ENCODE measurements at places on chromosomes 3 and 15.
A peak's percentile ranks its signal among the peaks of the same experiment; 100 is the strongest.

GRCh38 chr3:30286811-30287210 is 319.6 kb upstream of the TGFBR2 start:
- DNase-seq: no peak

DNA sequence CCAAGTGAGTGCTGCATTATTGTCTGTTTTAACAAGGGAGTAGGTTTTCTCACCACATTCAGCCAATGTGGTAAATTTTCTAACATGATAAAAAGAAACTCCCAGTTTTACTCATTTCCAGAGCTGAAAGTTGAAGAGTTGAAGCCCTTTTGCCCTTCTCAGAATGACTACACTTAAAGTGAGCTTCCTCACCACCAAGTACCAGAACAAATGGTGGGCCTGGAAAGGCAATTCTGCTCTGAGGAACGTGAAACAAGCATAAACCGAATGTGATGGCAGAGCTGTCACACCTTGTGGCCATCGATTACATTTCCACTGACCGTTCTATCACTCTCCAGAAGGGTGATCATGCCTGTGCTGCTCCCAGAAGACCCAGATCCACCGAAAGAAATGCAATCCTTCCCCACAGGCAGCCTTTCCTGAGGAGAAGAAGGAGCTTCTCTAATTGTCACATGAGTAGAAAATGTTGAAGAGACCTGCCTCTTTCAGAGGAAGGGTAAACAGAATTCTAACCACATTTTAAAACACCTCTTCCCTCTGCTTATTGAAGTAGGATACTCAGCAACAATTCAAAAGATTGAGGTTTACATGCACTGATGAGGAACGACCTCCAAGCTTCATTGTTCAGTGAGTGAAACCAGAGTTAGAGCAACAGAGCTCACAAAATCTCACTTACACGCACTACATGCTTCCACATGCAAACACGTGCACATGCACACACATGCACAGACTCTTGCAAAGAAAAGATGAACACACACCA is 21.4 kb upstream of the CCR9 start:
- DNase-seq: no peak

GRCh38 chr3:183984127-183984740 is 33.5 kb downstream of the ABCC5 start:
- DNase-seq: peak; percentile 54

DNA sequence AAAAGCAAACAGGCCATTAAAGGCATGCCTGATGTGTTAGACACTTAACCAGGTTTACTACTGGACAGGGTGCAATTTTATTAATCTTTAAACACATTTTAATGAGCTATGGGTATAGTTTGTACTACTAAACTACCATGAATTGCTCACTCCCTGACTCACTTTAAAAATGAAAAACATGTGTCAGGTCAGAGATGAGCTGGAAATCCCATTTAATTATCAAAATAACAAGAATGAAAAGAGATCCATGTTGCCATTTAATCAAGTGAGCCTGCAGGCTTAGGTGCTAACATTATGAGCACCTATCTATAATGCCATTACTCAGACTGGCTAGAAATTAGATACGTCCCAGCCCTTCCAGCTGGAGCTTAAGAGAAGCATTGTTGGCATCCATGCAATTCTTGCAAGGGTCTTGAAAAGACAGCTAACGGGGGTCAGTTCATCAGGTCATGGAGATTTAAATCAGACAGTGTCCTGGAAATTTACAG is 224.4 kb downstream of the THRB start:
- no peak for DNase-seq

GRCh38 chr3:39222462-39222861 is 30.1 kb upstream of the XIRP1 start:
- DNase-seq: no peak

GRCh38 chr15:96703091-96703490 is 372.6 kb downstream of the NR2F2 start:
- no peak for DNase-seq

DNA sequence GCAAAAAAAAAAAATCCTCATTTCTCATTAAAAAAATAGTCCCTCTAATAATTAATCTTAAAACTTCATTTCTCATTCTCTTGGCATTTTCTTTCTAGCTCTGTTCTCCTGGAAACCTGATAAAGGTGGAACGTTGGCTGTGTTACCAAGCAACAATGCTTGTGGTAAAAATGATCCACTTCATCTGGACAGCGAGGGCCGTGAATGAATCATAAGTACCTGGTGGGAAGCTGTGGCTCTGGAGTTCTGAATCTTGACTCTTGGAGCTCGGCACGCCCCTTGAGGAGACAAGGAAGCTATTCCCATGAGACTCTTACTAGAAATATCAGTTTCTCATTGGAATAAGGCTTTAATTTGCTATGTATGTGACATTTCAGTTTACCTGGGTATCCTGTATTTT is 32.5 kb downstream of the BCL2L10 start:
- no peak for DNase-seq

DNA sequence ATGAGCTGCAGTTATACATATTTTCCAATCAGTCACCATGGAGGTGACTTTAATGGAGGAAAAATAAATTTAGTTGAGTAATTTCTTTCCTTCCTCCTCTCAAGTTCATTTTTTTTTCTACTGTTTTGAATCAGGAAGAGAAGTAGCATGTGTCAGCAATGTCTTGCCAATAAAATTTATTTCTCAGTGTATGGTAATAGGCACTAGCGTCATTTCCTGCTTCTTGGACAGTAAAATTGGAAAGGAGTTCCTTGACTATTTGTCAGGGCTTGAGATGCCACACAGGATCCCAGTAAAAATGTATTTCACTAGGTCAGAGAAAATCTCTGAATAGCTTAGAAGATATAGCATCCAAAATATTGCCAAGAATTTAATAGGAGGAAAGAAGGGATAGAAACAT is 605.9 kb downstream of the ROBO1 start:
- DNase-seq: peak; percentile 31

DNA sequence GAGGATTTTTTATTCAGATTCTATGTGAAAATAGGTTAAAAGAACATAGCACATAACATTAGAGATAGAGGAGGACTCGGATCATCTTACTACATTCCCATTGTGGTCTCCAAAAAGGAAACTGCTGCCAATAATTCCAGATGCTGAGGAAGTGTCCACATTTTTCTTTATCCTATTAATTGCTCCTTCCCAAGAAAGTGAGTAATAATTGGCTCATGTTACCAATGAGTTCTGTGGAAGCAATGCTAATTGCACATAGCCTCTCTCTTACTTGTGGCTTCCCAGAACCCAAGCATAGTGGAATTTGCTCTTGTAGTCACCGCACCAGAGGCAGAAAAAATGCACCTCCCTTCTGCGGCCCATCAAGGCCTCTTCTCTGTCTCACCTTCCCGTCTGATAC is 208.4 kb downstream of the PLOD2 start:
- peak; percentile 98 for DNase-seq

DNA sequence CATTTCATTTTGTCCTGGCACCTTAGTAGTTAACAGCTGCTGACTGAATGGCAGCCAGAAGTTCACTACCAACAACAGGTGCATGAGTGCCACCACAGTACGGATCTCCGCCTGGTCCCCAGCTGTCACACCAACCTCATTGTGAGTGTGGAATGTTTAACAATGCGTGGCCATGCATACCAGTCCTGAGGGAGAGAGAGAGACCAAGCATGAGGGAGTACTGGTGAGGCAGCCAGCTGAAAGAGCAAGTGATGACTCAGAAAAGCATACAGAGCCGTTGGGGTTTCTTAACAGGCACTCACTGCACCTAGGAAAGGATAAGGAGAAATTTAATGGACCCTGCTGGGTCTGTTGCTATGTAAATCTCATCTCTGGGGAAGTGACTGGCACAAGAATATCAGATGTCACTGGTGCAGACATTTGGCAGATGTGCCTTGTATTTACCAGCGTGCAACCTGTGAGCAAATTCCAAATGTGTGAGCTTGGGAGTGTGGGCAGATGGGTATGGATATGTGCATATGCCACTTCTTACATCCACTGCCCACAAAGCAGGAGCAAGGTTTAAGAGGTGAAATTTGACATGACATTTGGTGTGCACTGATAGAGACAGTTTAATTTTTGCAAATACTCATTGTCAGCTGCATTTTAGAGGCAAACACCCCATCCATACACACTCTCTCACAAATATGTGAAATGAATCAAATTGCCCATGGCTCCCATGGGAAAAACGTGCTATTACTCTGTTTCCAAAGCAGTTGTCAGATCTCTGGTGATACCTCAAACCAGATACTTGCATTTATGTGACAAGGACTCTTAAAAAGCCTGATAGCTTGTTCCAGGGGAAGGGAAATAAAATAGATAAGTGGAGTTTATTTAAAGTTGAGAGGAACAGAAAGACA is 245.2 kb upstream of the ARPP21 start:
- DNase-seq: no peak

GRCh38 chr3:113658107-113658506 is 38.3 kb downstream of the USF3 start:
- DNase-seq: no peak

GRCh38 chr3:102025606-102026270 is 176.4 kb downstream of the NFKBIZ start:
- no peak for DNase-seq

DNA sequence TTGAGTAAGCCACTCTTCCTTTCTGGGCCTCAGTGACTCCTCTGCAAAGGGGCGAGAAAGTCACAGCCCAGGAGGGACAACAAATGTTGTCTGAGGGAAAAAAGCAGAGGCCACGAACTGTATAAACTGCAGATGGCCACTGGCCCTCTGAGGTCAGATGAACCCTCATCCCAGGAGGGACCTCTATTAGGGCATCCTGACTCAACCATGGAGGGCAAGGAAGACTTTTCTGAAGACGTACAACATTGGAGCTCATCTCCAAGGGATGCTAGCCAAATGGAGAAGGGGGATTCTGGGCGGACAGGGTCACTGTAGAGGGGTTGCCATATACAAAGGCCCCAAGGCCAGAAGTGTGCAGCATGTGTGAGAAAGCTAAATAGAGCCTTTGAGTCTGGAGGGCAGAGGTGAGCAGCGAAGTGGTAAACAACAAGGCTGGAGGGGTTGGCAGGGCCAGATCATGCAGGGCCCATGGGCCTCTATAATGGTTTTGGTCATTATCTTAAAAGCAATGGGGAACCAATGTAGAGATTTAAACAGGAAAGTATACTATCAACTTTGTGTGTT is 16.7 kb downstream of the GRAMD2A start:
- no peak for DNase-seq

DNA sequence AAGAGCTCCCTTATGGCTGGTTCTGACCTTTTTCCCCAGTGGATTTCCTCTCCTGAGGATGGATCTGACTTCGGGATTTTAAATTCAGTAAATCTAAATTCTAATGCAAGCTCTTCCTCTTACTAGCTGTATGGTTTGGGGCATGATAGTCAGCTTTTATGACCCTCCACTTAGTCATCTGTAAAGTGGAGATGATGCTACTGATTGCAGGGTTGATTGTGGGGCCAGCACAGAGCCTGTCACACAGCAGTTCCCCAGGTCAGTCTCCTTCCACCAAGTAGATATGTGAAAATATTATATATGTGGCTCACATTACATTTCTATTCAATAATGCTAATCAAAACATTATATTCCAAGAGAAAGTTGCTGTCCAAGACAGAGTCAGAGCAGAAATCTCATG is 141.3 kb upstream of the UBE2E1 start:
- DNase-seq: no peak

DNA sequence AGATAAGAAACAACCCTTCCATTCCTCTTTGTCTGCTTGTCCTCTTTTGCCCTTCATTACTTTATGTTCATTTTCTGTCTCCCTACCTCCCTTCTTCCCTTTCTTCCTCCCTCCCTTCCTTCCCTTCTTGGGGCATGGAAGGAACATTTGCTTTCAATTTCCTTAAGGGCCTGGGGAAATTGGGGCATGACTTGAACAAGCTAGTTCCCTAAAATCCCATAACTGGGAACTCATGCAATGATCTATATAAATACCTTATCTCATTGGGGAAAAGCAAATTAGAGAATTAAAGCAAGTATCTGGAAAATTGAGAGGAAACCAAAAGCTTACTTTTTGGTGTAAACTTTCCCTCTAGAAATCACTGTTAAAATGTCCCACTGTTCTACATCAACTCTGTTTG is 35.7 kb downstream of the BOC start:
- no peak for DNase-seq

GRCh38 chr15:51533672-51534398 is 88.7 kb downstream of the DMXL2 start:
- DNase-seq: no peak

DNA sequence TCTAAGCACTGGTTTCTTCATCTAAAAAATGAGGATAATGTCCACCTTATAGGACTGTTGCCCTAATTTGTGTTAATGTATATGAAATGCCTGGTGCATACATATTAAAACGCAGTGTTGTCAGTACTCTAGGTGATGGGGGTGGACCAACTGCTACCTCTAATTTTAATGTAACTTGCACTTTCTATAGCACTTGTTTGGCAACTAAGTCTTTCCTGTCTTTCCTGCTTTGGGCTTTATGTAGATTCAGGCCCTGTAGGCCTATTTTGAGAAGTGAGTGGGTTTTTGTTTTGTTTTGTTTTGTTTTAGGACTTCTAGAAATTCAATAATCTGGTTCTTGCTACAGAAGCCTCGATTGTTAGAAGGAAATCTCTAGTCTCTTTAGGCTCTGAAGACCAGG is 21.2 kb downstream of the SLC7A14 start:
- DNase-seq: no peak

GRCh38 chr3:69143612-69144011 is 21.2 kb upstream of the LMOD3 start:
- peak; percentile 67 for DNase-seq

GRCh38 chr3:110859993-110860392 is 211.6 kb upstream of the NECTIN3 start:
- no peak for DNase-seq

GRCh38 chr15:92444631-92445030 is 51.0 kb downstream of the ST8SIA2 start:
- no peak for DNase-seq

GRCh38 chr3:14701676-14702075 is 26.7 kb downstream of the C3orf20 start:
- DNase-seq: no peak

GRCh38 chr3:157418104-157418503 is 18.5 kb upstream of the PTX3 start:
- peak; percentile 60 for DNase-seq

GRCh38 chr3:133562376-133562775 is 11.1 kb upstream of the CDV3 start:
- no peak for DNase-seq

Measured in fibroblast of upper back skin (primary cell).